ENCODE measurements at places on chromosomes 13 and 19. TPM values are rescaled to one million over a fixed set of nuclear protein-coding genes. Genes with fewer than 3 reads are reported as not detected.

The TEX30 gene
- total RNA-seq: 8.3 TPM

The PCP2 gene
- total RNA-seq: not detected

The CGB2 gene
- total RNA-seq: not detected

The SIAH3 gene
- total RNA-seq: not detected

The OR7D2 gene
- total RNA-seq: not detected

- DNase-seq: no peak
Measured at GRCh38 chr13:52851137-52851962, 2.9 kb upstream of the PCDH8 start.

DNA sequence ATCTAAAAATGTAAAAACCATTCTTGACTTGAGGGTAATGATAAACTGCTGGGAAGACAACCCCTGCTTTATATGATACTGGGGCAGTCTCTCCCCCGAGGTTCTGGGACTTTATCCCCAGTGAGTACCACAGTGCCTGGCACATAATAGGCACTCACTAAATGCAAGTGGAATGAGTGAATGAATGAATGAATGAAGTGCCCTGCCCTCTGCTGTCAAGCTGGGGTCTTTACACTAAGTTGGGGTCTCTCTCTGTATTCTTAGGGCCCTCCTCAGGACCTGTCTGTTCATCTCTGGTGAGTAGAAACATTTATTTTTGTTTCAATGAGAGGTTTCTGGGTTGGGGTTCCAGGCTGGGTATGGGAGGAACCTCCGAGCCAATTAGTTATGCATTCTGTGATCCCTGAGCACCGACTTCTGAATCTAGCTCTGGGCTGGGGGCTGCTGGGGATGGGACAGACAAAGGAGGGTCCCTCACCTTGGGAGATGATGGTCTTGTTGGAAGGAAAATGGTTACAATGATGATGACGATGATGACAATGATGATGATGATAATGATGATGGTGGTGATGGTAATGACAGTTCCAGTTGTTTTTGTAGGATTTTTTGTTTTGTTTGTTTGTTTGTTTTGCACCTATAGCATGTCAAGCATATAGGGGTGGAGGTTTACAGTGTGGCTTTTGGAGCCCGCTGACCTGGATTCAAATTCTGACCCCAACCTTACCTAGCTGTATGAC, 44.3 kb upstream of the ADGRE1 start:
- DNase-seq: no peak

- DNase-seq: no peak
Measured at GRCh38 chr19:42850981-42851717, 28.4 kb downstream of the PSG1 start.

- DNase-seq: no peak
Measured at GRCh38 chr19:2148482-2149135, 2.8 kb downstream of the AP3D1 start.

DNA sequence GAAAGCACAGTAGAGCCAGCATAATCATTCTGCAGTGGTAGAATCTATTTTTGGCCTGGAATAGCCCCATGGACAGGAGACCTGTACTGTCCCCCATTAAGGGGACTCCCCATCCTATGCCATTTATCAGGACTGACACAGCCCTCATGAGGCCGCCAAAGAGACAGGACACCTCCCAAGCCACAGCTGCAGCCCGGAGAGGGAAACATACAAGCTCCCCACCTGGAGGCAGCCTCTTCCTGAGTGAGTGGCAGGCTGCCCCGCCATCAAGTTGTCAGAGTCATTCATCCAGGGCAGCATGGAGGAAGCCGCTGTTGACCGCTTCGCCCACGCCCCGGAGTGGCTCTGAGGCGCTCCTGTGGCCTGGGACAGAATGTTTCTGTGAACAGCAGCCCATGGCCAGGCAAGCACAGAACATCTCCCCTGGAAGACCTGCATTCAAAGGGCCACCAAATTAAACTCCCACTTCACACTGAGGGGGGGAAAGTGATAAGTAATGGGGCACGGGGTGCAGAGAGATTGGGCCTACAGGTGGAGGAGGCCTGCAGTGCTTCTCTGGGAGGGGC, 111.3 kb downstream of the ZDHHC20 start:
- no peak for DNase-seq

DNA sequence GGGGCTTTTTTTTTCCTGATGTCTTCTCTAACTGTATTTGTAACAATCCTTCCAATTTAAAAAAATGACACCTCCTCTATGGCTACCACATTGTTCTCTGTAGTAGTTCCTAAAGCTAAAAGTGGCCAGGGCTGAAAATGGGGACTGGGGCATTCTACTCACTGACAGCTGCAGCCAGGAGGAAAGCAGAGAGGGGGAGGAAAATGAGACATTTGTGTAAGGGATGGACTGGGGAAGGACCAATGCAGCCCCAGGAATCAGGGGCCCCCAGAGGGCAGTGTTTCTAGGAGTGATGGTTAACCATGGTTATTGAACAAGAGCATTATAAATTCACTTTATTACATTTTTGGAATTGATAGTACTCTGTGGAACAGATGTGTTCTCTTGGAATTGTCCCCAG, 34.3 kb upstream of the C1QTNF9 start:
- DNase-seq: no peak

GRCh38 chr13:46620029-46620428, 67.1 kb downstream of the LRCH1 start:
- no peak for DNase-seq

- no peak for DNase-seq
Measured at GRCh38 chr19:47435883-47436417, 16.6 kb upstream of the MEIS3 start.

GRCh38 chr13:53783471-53783870, 754.9 kb downstream of the OLFM4 start:
- no peak for DNase-seq

- DNase-seq: no peak
Measured at GRCh38 chr13:113553511-113554332, 30.8 kb upstream of the TFDP1 start.

DNA sequence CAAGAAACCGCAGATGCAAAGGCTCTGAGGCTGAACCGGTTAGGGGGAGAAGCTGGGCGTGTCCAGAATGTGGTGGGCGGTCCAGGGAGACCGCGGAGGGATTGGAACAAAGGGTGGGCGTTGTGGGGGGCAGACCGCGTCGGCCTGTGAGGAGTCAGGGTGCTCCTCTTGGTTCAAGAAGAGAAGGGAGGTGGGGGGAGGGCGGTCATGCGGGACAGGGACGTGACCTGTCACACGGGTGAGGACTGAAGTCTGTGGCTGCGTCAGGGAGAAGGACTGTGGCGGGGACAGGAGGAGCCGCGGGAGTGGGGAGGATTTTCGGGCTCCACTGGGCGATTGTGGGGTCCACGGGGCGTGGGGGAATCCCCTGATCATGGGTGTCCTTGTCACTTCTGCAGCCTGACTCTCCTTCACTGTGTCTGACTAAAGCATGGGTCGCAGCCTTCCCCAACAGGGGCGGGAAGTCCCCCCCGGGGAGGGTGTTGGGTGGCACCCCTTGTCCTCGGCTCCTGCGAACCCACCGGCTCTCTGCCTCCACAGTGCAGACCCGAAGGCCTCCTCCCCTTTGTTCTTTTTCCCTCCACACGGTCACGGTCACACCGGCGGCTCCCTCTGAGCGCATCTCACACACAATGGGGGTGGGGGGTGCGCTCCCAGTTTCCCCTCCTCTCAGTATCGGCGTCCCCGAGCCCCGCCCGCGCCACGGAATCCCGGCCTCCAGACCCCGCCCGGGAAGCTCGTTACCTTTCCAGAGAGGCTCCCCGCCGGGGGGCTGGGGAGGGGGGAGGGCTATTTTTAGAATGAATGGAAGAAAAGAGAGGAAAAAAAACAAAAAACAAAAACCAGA, 16.4 kb upstream of the KCNN1 start:
- no peak for DNase-seq

- DNase-seq: no peak
Measured at GRCh38 chr13:95636853-95637252, 7.7 kb downstream of the DZIP1 start.

DNA sequence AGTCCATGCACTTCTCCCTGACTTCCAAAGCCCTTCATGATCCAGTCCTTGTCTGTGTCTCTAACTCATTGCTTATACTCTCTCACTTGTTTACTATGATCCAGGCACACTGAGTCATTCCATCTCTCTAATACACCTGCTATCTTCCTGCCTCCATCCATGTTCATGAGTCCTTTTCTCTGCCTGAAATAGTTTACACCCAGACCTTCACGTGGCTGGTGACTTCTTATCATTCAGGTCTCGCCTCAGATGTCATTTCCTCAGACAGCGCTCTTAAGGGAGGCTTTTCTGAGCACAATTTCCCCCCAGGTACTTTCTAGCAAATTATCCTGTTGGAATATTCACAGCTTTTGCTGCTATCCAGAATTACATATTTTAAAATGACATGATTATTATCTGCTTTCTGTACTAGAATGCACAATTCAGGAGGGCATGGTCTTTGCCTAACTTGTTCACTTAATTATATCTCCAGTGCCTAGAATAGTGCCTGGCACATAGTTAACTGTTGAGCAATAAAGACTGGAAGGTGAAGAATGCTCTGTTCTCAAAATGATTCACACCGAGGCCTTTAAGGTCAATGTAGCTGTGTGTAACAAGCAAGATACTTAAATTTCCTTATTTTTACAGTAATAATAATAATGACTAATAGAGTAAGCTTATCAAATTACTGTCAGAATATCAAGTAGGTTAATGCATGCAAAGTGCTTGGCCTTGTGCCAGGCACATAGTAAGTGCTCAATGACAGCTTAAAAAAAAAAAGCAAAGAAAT, 183.7 kb upstream of the SPRY2 start:
- DNase-seq: no peak

All from ovary (tissue), 10 donors.